ENCODE measurements at places on chromosomes 7 and 10.

GRCh38 chr10:1686491-1686749, 50.9 kb downstream of the ADARB2 start:
- DNase-seq, result no peak

- DNase-seq, result no peak
These were observed 31.4 kb downstream of the LRRC27 start for GRCh38 chr10:132363376-132363775.

GRCh38 chr10:69638642-69639041, 8.6 kb downstream of the FAM241B start:
- DNase-seq, result no peak

GRCh38 chr7:92880212-92881090, 44.1 kb upstream of the CDK6 start:
- peak; percentile 47 for DNase-seq

DNA sequence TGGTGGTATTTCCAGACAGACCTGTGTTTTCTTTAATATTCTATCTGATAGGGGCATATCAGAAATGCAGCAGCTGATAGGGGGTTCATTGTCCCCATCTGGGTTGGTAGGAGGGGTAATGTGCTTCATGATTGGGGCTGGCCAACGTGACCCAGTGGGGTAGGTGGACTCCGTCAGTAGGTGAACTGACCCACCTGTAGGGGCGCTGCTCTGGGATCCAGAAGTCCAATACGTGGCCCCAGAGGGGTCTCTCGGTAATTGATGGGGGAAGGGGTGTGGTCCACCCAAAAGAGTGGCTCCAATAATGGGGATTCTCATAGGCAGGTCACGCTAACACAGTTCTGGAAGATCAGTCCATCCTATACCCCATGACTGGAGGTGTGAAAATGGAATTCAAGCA, 112.0 kb downstream of the PRLHR start:
- DNase-seq, result no peak

DNA sequence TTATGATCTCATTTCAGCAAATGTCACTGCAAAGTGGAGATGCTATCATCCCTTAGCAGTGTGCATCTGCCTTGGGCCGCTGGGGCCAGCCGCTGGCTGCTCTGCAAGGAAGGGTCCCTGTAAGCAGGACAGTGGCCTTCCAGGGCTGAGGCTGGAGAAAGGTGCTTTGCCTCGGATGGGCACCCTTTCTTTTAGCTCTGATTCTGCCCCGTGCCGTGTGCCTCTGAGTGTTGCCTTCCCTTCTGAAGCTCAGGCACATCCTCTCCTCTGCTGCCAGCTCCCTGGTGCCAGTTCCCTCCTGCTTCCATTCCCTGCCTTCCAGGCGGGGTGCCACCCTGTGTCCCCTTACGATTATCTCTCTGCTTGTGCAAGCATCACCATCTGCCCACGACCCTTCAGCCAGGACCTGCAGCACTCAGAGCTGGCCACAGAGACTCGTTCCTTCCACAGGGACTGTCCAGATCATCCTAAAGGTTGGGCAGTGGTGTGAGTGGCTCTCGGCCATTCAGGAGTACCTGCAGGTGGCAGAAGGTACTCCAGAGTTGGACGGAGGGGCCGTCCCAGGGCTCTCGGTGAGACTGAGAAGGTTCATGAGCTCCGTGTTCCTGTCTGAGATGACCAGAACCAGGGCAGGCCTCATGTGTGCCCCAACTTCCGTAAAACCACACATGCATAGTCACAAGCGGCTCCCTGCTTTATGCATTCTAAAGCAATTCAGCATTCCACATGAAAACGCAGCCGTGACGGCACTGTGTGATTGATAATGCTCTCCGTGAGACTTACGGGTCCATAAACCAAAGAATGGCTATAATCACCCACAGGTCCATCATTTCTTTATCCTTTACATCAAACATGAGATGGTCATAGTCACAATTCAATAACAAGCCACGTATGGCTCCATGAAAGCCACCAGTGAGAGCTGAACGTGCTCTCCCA, 371.4 kb downstream of the DNAJB6 start:
- DNase-seq, result no peak

DNA sequence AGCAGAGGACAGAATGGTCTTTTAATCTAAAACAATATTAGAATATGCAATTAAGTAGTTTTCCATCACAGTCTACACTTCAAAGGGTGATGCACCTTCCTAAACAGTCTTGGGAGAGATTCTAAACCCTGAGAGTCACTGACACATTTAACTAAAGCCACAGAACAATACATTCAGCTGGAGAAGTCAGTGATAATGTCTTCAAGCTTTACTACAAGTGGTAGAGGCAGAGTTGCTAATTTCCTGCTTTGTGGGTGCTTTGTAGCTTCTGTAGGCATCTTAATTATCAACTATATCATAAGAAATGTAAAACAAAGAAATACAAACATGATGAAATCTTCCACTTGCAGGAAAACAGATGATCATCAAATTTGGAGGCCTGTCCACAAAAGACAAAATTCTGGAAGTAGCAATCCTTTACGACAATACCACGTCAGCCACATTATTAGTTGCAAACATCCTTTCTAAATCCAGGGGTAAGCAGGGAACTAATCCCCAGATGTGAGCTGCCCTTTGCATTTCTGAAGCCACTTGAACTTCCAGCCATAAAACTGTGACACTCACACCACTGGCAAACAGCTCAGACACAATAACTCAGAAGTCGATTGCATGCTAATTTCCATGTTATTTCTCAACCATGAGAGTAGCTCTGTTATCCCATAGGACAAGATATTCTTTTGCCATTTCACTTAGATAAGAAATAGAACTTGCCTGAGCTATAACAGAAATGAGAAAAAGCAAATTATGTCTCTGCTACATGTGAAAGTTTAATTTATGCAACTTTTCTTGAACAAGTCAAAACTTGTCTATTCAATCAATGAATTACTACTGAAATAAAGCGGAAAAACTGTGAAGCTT, 212.2 kb downstream of the FAM107B start:
- DNase-seq, result no peak

GRCh38 chr7:45511721-45512597, 62.2 kb upstream of the ADCY1 start:
- no peak for DNase-seq

All from EH (cell line).